ENCODE measurements at places on chromosomes 4 and X.

- DNase-seq = no peak
Measured at GRCh38 chr4:108398316-108398715, 222.1 kb upstream of the RPL34 start.

GRCh38 chr4:54423066-54423465 is 194.0 kb downstream of the PDGFRA start:
- DNase-seq = peak; percentile 50

DNA sequence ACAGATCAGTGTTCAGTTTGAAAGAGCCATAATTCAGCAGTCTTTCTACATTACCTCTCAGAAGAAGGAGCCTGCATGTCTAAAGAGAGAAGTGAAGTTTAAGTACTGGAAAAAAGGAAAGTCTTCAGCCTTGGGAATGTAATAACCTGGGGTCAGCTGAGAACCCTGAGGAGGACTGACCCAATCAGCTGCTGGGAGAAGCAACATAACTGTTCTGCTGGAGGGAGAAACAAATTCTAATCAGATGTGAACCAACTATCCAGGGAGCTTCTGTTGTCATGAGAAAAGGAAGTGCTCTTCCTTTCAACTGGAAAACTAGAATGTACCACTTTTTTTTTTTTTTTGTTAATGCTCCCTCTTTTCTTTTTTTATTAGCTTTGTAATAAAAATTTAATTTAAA is 64.5 kb upstream of the PDE5A start:
- no peak for DNase-seq

DNA sequence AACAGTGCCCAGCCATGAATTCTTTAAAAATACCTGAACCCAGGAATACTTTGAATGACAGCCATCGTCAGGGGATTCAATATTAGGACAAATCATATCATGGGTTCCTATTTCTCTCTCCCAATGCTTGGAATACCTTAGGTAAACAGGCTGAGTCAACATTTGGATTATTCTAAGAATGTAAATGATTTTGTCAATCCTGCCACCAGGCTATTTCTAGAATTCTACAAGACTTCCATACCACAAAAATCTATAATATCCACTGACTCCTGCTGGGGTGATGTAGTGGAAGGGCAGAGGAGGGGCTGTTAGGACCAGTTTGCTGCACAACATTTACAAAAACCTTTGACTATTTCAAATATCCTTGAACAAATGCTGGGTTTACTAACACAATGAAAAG is 65.2 kb downstream of the IGFBP7 start:
- peak; percentile 61 for DNase-seq

GRCh38 chrX:35351795-35352483 is 409.3 kb downstream of the FAM47B start:
- no peak for DNase-seq

DNA sequence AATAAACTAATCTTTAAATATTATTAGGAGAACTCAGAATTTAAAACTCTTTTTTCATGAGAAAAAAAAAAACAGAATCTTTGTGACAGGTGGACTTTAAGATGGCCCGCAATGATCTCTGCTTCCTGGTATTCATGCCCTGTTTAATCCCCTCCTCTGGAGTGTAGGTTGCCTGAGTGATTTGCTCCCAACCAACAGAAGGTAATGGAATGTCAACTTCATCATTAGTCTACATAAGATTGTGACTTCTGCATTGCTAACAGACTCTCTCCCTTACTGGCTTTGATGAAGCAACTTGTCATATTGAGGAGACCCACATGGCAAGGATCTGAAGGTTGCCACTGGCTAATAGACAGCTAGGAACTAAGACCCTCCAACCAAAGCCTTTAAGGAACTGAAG is 88.8 kb downstream of the CORIN start:
- no peak for DNase-seq

DNA sequence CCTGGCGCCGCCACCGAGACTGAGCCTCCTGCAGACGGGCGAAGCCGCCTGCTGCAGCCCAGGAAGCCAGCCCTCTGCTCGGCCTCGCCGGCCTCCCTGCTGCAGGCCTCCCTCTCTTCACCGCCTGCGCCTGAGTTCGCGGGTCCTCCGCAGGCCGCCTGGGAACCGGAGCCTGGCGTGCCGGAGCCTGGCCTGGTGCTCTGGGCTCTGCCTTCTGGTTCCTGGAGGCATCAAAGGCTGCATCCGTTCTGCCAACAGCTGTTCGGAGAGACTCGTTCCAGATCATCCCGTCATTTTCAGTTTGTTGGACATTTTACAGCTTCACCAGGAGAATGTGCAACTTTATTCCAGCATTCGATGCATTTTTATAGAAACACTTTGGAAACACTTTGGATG is 178.0 kb downstream of the DCLK2 start:
- DNase-seq = no peak

DNA sequence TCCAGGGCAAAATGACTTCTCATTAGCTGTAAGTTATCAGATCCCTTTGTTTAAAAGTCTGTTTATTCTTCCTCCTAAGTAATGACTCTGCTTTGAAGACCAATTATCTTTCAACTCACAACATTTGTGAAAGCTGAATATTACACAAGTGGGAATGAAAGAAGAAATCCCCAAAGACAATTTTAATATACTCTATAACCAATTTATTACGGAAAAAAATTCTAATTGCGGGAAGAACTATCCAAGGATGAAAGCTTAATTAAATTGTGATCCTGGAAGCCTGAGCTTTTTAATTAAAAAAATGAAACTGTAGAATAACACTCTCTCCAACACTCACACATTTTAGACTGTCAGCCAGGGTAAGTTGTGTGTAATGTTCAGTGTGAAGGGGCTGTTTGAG is 15.6 kb upstream of the SHISA3 start:
- DNase-seq = no peak

- no peak for DNase-seq
Measured at GRCh38 chrX:16125520-16126149, 2.3 kb downstream of the GRPR start.

- peak; percentile 73 for DNase-seq
Measured at GRCh38 chr4:64940698-64941097, 531.4 kb upstream of the TECRL start.

DNA sequence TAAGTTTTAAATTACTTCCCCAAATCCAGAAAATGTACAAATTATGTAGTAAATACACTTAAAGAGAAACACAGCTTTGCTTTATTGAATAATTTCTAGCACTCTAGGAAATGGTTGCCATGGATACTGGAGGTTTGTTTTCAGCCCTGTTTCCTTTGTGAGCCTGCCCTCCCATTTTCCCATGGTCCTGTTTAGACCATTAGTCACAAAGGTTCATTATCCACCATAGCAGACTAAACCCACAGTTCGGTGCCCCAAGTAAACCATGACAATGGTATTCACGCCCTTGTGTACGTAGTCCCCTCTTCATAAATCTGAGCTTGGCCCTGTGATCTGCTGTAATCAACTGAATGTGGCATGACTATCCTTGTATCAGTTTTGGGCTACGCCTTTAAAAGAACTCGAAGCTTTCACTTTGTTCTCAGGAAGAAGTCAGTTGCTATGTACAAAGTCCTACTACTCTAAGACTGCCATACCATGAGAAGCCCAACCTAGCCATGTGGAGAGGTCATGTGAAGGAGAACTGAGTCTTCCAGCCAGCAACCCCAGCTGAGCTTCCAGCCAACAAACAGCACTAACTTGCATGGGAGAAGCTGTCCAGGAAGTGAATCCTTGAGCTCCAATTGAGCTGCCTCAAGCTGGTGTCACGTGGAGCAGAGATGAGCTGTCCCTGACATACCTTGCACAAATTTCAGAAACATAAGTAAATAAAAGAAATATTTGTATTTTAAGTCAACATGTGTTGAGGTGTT is 300.4 kb downstream of the LDB2 start:
- DNase-seq = peak; percentile 40

DNA sequence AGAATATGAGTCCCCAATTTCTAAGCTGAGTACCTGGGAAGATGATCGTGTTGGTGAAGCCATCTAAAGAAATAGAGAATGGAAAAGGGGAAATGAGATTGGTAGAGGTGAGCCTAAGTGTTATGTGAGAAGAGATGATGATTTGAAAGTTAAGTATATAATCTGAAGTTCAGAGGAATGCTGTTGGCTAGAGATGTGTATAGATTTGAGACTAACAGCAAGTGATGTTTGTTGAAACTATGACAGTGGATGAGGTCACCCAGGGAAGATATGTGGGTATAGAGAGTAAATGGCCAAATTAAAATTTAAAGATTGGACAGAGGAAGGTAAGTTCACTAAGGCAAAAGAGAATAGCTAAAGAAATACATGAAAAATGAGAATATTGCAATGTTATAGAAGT is 324.2 kb downstream of the MAPK10 start:
- peak; percentile 51 for DNase-seq

DNA sequence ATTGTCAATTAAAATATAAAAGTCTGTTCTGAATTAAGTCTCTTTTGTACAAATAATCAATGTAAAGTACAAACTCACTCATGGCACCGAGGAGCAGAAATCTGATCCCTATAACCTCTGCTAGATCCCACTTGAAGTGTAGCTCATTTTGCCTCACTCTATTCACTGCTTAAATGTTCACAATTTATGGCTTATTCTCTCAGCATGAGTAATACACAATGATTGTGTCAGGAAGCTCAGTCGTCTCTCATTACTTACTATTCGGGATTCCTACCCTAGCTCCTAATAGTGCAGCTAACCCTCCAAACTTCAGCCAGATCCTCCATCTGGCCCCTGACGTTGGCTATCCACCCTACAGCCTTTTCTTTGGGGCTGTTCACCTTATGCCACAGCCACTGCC is 4.7 kb upstream of the AMMECR1 start:
- DNase-seq = peak; percentile 47

- DNase-seq = no peak
Measured at GRCh38 chr4:96459105-96459504, 619.2 kb downstream of the PDHA2 start.

GRCh38 chr4:25163196-25163595 is 2.9 kb upstream of the SEPSECS start:
- no peak for DNase-seq

DNA sequence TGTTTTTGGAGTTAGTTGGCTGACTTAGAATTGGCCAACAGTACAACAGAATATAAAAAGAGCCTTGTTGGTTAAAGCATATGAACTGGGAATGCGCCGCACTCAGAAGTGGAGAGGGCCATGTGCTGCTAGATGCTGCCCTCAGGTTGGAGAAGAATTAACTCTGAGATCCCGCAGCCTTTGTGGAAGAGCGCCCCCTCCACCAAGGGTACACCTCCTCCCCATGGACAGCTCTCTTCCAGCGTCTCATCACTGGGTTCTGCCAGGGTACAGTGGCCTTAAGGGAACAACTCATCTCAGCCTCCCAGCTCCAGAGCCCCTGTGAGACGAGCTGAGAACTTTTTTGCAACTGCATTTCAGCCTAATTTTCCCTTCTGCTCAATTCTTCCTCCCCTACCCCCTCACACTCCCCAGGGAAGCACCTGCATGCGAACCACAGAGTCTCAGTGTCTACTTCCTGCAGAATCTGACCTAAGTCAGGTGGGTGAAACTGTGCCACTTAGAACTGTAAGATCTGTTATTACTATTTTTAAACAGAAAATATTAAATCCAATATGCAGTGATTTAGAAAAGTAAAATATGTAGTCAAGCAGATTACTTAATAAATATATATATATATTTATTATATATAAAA is 380.6 kb downstream of the RAB28 start:
- DNase-seq = no peak

GRCh38 chr4:78137532-78137931 is 80.4 kb downstream of the FRAS1 start:
- DNase-seq = no peak

DNA sequence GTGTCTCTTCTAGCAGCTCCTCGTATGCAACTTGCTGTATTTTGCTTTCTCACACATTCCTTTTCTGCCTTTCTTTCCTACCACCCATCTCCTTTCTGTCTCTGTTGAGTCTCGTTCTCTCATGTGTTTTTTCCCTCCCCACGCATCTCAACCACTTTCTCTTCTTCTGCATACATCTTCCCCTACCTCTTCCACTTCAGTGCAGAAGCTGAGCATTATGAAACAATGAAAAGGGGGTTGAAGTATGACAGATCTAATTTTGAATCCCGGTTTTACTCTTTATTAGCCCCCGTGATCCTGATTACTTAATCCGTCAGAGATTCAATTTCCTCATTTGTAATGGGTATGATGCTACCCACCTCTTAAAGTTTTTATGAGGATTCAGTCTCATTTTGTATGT is 7.3 kb downstream of the FAM241A start:
- DNase-seq = no peak

DNA sequence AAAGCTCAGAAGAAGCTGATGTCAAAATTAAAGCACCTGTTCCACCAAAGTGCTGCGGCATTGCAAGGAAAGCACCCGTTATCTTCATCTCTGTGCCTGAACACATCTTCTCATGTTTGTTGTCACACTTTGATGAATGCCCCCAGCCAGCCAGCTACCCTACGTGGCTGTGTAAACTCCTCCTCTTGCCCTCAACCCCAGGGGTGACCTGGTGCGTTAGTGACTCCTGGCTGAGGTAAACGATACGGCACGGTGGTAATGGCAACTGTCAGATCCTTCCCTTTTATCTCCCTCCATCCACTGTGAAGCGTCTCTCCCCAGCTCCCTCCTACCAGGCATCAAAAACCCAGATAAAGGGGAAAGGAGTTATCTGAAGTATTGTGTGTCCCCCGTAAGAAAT is 90.6 kb upstream of the WWC2 start:
- no peak for DNase-seq

- peak; percentile 85 for DNase-seq
Measured at GRCh38 chr4:15756361-15756861, 21.7 kb upstream of the CD38 start.

DNA sequence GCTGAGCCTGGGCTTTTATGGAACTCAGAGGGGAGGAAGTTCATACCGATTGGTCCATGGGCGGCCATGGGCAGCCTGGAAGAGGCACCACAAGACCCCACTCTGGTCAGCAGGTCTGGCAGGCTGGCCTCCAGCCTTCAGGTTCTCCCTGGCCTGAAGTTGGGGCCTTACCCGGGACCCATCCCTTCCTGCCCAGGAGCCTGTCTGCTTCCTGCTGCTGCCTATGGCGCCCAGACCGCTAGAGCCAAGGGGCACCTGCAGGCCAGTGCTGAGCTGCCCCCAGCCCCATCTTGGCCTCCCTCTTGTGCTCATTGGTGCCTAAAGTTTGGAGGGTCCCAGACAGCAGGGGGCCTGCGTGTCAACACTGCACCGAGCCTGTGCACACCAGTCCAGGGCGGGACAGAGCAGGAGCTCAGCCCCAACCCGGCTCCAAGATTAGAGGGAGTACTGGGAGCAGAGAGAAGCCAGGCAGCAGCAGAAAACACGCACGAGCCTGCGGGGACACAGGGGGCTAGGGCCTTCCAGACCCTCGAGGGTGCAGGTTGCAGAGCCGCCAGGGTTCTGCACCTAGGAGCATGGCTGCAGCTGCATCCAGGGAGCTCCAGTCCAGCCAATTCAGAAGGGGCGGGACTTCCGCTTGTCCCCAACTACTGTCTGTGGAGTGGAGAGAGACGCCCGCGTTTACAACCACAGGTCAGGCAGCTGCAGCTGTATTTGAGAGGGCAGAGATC is 30.7 kb upstream of the ZNF280C start:
- no peak for DNase-seq

GRCh38 chrX:148381603-148382002 is 118.8 kb upstream of the AFF2 start:
- no peak for DNase-seq
